CD4-positive, alpha-beta T cell treated with Interleukin-2 at 100 ng/mL for 4 hours (primary cell): ENCODE measurements at places on chromosomes 11 and 22.
A peak's percentile ranks its signal among the peaks of the same experiment; 100 is the strongest.

- DNase-seq, result no peak
These were observed 10.2 kb upstream of the KMT5B start for GRCh38 chr11:68223275-68223674.

- no peak for DNase-seq
These were observed 32.1 kb downstream of the EHF start for GRCh38 chr11:34653031-34653430.

- DNase-seq, result no peak
These were observed 880.8 kb downstream of the FAM181B start for GRCh38 chr11:81852896-81853295.

GRCh38 chr11:96738311-96738710 lies 348.5 kb downstream of the JRKL start:
- DNase-seq, result no peak

DNA sequence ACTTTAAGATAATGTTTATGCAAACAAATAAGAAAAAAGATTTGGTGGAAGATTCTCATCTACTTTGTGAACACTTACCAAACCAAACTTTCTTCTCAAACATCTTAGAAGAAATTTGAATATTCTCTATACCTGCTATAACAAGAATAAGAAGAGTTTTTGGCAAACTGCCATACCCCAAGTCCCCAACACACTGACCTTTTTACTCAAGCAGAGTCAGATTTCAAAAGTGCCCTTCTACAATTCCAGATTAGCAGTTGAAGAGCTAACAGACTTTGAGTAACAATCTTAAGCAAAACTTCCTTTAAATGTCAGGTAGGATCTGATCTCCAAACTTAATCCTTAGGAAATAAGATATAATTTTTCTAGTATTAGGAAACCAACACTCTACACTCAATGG lies 33.9 kb downstream of the TSG101 start:
- no peak for DNase-seq

GRCh38 chr11:20616920-20617319 lies 17.5 kb downstream of the SLC6A5 start:
- no peak for DNase-seq

GRCh38 chr11:56816259-56816658 lies 67.8 kb upstream of the OR9G4 start:
- DNase-seq, result no peak

DNA sequence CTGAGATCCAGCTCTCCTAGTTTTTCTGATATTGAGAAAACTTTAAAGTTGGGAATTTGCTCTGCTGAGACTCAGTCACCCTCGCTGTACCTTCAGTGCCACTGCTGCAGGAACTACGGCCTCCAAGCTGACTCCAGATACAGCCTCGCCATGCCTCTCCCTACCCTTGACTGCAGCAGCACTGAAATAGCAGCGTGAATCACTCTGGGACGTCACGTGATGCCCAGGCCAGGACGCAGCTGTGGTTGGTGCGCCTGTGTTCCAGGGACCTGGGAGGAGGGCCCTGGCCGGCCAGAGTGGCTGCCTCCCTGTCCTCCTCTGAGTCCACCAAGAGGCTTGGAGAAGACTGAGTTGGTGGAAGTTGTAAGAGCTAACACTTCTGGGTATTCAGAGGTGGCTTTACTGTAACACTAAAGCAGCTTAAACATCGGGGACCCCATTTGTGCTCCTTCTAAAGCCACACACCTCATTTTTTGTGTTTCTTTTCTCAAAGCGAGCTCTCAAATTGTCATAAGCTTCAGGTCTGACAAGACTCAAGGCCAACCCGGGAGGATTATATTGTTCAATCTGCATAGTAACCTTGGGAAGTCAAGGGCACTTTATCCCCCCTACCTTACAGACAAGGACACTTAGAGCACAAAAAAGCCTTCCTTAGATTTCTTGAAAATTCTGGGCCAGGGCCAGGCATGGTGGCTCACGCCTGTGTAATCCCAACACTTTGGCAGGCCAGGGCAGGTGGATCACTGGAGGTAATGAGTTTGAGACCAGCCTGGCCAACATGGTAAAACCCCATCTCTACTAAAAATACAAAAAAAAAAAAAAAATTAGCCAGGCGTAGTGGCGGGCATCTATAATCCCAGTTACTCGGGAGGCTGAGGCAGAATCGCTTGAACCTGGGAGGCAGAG lies 4.2 kb upstream of the STIP1 start:
- peak; percentile 44 for DNase-seq

DNA sequence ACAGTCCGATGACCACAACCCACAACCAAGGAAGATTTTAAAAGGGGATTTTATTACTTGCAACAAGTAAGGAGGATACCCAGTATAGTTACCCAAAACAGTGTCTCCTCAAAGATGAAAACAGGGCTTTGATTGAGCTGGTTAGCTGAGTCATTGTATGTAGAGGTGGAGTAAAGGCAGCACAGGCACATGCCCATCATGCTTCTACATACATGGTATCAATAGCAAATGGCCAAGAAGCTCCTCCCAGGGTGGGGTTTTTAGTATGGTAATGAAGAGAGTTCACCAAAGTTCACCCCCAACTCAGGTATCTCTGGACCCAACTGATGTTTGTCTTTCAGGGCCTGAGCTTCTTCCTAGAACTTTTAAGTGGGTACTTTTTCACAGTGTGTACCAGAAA lies 157.1 kb upstream of the CEP126 start:
- no peak for DNase-seq

- no peak for DNase-seq
These were observed 81.0 kb downstream of the CCDC34 start for GRCh38 chr11:27281740-27282590.

- no peak for DNase-seq
These were observed 47.9 kb downstream of the PPP6R3 start for GRCh38 chr11:68508425-68508824.

- no peak for DNase-seq
These were observed 22.9 kb downstream of the CDKN1C start for GRCh38 chr11:2862395-2863275.
